Spleen (tissue), 13 donors: ENCODE measurements at places on chromosomes 11 and 22. TPM values are rescaled to one million over a fixed set of nuclear protein-coding genes. Genes with fewer than 3 reads are reported as not detected.

DNA sequence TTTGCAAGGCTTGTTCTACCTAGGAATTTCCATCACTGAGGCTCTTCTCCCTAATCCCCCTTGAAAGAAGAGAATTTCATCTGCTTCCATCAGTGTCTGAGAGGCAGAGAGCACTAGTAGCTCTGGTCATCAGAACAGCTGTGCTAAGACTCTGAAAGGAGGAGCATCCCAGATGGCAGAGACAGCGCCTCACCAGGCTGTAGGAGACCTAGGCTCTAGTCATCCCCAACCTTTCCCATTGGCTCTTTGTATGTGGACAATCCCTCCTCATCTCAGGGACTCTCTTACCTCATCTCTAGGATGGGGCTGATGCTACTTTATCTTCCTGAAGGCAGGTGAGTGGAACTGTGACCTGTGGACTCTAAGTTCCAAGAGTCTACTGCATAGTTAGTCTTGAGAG is 8.8 kb upstream of the OR9I1 start:
- no peaks in the 10 kb centered on the region for H3K4me1 ChIP-seq
- H3K4me3 ChIP-seq, result no peak overlapping the region
- H3K36me3 ChIP-seq, result no peaks in the 10 kb centered on the region
- no peak overlapping the region for H3K27ac ChIP-seq
- DNase-seq, result no peak
- no peaks in the 10 kb centered on the region for H3K27me3 ChIP-seq

- no peaks in the 10 kb centered on the region for H3K36me3 ChIP-seq
- H3K4me1 ChIP-seq, result no peaks in the 10 kb centered on the region
- no peaks in the 10 kb centered on the region for H3K27me3 ChIP-seq
- DNase-seq, result no peak
- H3K27ac ChIP-seq, result no peak overlapping the region
- H3K4me3 ChIP-seq, result no peak overlapping the region
Observed at GRCh38 chr11:129023968-129024676, 81.5 kb upstream of the TP53AIP1 start.

DNA sequence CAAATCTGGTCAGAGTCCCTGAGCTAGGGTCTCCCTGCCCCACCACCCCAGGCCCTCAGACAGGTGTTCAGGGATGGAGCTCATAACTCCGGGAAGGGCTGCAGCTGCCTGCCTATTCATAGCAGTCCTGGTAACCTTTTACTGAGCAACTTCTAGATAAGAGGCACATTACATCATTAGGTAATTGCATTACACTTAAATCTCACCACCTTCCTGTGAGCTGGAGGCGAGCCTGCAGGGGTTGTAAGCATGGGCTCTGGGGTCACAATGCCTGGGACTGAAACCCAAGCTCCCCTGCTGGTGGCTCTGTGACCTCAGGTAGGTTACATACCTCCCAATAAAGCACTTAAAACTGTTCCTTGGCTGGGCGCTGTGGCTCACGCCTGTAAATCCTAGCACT is 22.5 kb downstream of the TP53I11 start:
- DNase-seq, result no peak
- H3K36me3 ChIP-seq, result no peaks in the 10 kb centered on the region
- H3K4me1 ChIP-seq, result peaks cover 8% of the 10 kb centered on the region
- H3K27ac ChIP-seq, result no peak overlapping the region
- no peak overlapping the region for H3K4me3 ChIP-seq
- no peaks in the 10 kb centered on the region for H3K27me3 ChIP-seq

DNA sequence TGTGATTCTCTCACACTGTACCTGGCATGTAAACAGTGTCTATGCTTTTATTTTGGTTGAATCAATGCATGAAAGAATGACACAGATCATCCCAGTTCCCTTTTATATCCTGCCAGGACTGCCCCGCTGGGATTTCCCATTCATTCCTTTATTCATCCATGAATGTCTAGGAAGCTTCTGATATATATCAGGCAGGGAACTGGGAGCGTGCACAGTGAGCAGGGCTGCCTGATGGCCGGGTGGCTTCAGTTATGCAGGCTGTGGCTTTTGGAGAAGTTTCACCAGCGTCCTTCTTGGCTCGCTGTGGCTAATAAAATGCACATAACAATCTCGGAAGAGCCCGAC is 789.0 kb downstream of the TBC1D22A start:
- H3K4me1 ChIP-seq, result no peaks in the 10 kb centered on the region
- no peak overlapping the region for H3K4me3 ChIP-seq
- H3K27me3 ChIP-seq, result peaks cover 30% of the 10 kb centered on the region

Gene PIH1D2
- total RNA-seq, result 1.4 TPM

- H3K36me3 ChIP-seq, result no peaks in the 10 kb centered on the region
- no peaks in the 10 kb centered on the region for H3K27me3 ChIP-seq
- no peak for DNase-seq
- no peak overlapping the region for H3K4me3 ChIP-seq
- H3K27ac ChIP-seq, result no peak overlapping the region
Observed at GRCh38 chr11:76257074-76257719, 50.9 kb upstream of the WNT11 start.

Gene CSTF3
- 19.8 TPM for total RNA-seq

Gene SUSD2
- total RNA-seq, result 6.0 TPM

- H3K27me3 ChIP-seq, result peaks cover 6% of the 10 kb centered on the region
- H3K4me3 ChIP-seq, result no peak overlapping the region
- H3K4me1 ChIP-seq, result no peaks in the 10 kb centered on the region
- no peaks in the 10 kb centered on the region for H3K36me3 ChIP-seq
Observed at GRCh38 chr11:120095516-120095915, 42.4 kb downstream of the TRIM29 start.

- H3K27me3 ChIP-seq, result no peaks in the 10 kb centered on the region
- DNase-seq, result peak; percentile 43
- peaks cover 8% of the 10 kb centered on the region for H3K4me1 ChIP-seq
- H3K4me3 ChIP-seq, result no peak overlapping the region
- peak overlapping the region; percentile 53 for H3K27ac ChIP-seq
- H3K36me3 ChIP-seq, result no peaks in the 10 kb centered on the region
Observed at GRCh38 chr11:119192111-119192510, 6.8 kb downstream of the NHERF4 start.

Gene ADAMTS15
- total RNA-seq, result 6.9 TPM

Gene WNT7B
- not detected for total RNA-seq

Gene VWA5A
- total RNA-seq, result 11.4 TPM

GRCh38 chr11:125214601-125215565 is 50.3 kb downstream of the PKNOX2 start:
- peaks cover 41% of the 10 kb centered on the region for H3K4me1 ChIP-seq
- peaks cover 9% of the 10 kb centered on the region for H3K27me3 ChIP-seq
- H3K36me3 ChIP-seq, result no peaks in the 10 kb centered on the region
- H3K27ac ChIP-seq, result peak overlapping the region; percentile 19
- peak; percentile 59 for DNase-seq
- H3K4me3 ChIP-seq, result no peak overlapping the region

- H3K36me3 ChIP-seq, result no peaks in the 10 kb centered on the region
- H3K4me1 ChIP-seq, result no peaks in the 10 kb centered on the region
- no peaks in the 10 kb centered on the region for H3K27me3 ChIP-seq
- DNase-seq, result no peak
- no peak overlapping the region for H3K4me3 ChIP-seq
- no peak overlapping the region for H3K27ac ChIP-seq
Observed at GRCh38 chr11:30774496-30775232, 188.5 kb upstream of the MPPED2 start.

DNA sequence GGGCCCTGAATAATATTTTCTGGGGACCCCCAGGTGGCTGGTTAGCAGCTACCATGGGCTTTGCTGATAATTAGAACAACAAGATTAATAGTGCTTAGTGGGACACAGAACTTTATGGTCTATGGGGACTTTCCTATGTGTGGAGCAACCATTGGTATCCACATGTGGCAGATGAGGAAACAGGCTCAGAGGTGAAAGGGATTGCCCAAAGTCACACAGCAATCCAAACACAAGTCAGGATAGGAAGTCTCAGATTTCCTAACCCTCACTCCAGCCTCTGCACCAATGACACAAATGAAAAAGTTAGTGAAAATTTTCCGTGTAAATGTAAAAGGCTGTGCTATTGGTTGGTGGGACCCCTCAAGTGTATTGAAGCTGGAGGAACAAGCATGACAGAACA is 15.3 kb upstream of the SLCO2B1 start:
- H3K4me3 ChIP-seq, result no peak overlapping the region
- DNase-seq, result no peak
- no peaks in the 10 kb centered on the region for H3K27me3 ChIP-seq
- H3K27ac ChIP-seq, result no peak overlapping the region
- peaks cover 5% of the 10 kb centered on the region for H3K4me1 ChIP-seq

Gene CRACR2B
- 16.8 TPM for total RNA-seq

Gene CDPF1
- total RNA-seq, result 7.8 TPM

- H3K27ac ChIP-seq, result no peak overlapping the region
- no peaks in the 10 kb centered on the region for H3K27me3 ChIP-seq
- H3K4me1 ChIP-seq, result no peaks in the 10 kb centered on the region
- DNase-seq, result no peak
- no peaks in the 10 kb centered on the region for H3K36me3 ChIP-seq
Observed at GRCh38 chr11:5608808-5609207, 12.4 kb downstream of the TRIM6 start.

DNA sequence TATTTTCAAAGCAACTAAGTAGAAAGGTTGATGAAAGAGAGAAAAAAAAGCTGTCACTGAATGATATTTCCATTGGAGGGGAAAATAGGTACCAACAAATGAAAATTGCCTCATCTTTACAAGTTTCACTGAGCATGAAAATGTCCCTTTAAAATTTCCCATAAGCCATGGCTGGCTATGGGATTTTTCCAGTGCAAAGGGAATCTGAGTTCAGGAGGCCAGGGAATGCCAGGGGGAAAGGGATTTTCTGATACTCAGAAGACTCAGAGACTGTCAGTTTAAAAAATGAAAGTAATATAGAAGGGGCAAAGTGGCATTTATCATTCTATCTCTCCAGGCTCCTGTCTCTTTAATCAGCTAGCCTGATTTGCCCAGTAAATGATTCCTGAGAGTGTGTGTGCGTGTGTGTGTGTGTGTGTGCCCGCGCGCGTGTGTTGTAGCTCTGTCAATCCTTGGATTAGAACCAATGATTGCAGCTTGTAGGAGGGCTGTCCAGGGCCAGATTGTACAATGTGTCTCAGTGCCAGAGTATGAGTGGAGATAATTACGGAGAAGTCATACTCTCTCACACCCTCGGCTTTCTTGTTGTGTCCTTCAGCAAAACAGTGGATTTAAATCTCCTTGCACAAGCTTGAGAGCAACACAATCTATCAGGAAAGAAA is at the start of gene NTM:
Gene NTM, plus strand, starts transcription at position 526 of the 662 bp plus-strand sequence.
- H3K36me3 ChIP-seq, result no peaks in the 10 kb centered on the region
- H3K27me3 ChIP-seq, result no peaks in the 10 kb centered on the region
- no peak within 1 kb of the TSS for H3K27ac ChIP-seq
- no peak for DNase-seq

Gene OR51B2
- total RNA-seq, result not detected

- DNase-seq, result no peak
- no peak overlapping the region for H3K27ac ChIP-seq
- no peaks in the 10 kb centered on the region for H3K36me3 ChIP-seq
- H3K4me3 ChIP-seq, result no peak overlapping the region
- no peaks in the 10 kb centered on the region for H3K4me1 ChIP-seq
- H3K27me3 ChIP-seq, result no peaks in the 10 kb centered on the region
Observed at GRCh38 chr11:70477609-70478008, 79.3 kb downstream of the CTTN start.

DNA sequence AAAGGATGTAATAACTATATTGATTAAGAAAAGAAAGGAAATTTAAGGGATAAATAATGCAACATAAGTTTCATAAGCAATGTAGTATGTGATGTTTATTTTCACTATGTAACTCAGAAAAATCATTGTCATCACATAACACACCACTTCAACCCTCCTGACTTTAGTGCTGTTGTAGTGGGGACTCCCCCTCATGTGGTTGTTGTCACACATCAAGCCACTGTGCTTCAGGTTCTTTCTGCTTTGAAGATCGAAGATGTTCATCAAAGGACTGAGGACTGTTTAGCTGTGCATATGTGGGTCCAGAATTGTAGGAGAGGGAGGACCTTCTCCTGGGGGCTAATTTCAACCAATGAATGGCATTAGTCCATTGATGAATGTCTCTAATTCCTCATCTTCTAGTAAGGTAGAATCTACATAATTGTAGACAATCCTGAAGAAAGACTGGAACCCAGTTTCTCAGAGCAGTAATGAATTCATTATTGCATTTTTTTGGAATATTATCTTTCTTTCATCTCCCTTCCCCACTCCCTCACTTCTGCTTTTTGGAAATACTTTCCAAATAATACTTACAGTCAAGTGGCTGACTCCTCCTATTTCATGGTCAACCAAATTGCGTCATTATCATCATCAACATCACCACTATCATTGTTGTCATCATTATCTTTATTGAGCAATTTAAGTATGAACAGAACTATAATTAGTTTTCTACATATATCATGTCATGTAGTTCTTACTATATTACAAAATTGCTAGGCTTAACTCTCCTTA is 9.8 kb upstream of the CARD16 start:
- H3K27ac ChIP-seq, result no peak overlapping the region
- H3K27me3 ChIP-seq, result no peaks in the 10 kb centered on the region
- H3K4me1 ChIP-seq, result no peaks in the 10 kb centered on the region

GRCh38 chr11:32213223-32213622 is 122.3 kb downstream of the RCN1 start:
- no peaks in the 10 kb centered on the region for H3K4me1 ChIP-seq
- H3K27ac ChIP-seq, result no peak overlapping the region
- no peak overlapping the region for H3K4me3 ChIP-seq
- no peaks in the 10 kb centered on the region for H3K36me3 ChIP-seq

Gene BIK
- 3.4 TPM for total RNA-seq
